Activated CD8-positive, alpha-beta T cell treated with anti-CD3 and anti-CD28 coated beads for 36 hours (primary cell): ENCODE measurements at places on chromosomes 11 and 22. TPM values are rescaled to one million over a fixed set of nuclear protein-coding genes. Genes with fewer than 3 reads are reported as not detected.

- DNase-seq: no peak
Observed at GRCh38 chr22:48236261-48236660, 1473.8 kb downstream of the TBC1D22A start.

Gene MAPK8IP1
- total RNA-seq: 1.4 TPM

DNA sequence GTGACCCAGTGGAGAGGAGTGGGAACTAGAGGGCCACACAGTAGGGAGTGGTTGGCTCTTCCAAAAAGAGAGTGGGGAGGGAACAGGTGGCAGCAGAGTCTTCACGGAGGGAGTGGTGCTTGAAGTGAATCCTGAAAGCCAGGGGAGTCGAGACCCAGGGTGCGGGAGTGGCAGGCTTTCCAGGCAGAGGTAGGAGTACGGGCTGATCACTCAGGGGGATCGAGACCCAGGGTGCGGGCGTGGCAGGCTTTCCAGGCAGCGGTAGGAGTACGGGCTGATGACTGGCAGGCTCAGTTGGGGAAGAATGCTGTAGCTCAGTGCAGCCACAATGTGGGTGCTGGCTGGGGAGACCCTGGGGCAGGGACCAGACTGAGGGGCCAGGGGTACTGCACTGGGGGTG lies 148.2 kb downstream of the TBC1D22A start:
- no peak for DNase-seq

DNA sequence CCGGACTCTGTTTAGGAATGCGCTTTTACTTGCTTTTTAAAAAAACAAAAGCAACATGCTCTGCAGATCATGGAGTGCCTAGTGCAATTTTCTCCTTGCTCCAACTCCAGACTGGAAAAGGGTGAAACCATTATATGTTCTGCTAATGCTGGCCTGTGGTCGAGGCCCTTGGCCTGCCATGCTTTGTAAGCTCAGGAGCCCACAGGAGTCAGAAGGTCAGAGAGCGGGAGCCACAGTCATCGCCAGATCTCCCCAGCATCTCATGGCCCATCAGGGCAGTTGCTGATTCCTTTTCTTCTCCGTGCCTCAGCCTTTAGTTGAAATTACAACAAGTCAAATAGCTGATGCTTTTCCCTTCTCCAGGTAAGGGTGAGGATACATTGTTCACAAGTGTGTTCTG lies 80.3 kb downstream of the DDIAS start:
- no peak for DNase-seq

Gene MS4A12
- total RNA-seq: not detected

DNA sequence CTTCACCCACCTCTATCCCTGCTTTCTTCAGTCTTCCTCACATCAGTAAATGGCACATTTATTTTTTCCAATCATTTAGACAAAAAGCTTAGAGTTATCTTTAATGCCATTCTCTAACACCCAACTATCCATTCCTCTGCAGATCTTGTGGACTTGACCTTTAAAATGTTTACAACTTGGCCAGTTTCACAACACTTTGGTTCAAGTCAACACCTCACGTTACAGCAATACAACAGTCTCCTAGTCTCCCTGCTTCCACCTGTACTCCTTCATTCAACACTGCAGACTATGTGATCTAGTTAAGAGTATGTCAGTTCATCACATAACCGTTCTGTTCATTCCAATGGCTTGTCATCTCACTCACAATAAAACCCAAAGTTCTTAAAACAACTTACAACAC lies 305.2 kb downstream of the SWAP70 start:
- no peak for DNase-seq

GRCh38 chr22:20899827-20900423 lies 17.3 kb upstream of the CRKL start:
- DNase-seq: no peak

- DNase-seq: no peak
Observed at GRCh38 chr11:115959081-115959486, 454.9 kb upstream of the CADM1 start.

- DNase-seq: peak; percentile 55
Observed at GRCh38 chr11:119108146-119108856, 1.2 kb downstream of the C2CD2L start.

Gene MLC1
- total RNA-seq: 1.3 TPM

DNA sequence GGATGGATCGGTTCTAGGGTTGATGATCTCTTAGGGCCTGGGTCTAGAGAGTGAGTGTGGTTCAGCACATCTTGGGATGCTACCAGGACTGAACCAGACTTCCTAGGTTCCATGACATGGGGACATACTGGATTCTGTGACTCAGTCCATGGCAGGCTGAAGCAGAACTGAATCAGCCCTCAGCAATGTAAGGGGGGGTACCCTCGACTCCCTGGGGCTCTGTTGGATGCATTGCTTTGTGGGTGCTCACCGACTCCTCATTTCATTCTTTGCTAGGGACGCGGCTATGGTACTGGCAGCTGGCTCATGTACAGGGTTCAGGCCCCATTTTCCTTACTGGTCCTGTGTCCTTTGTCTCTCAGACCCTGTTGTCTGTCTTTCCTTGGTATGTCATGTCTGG lies 733 bp upstream of the GRAMD1B start:
- no peak for DNase-seq

Gene MN1
- 0.16 TPM for total RNA-seq

GRCh38 chr11:104736502-104736901 lies 161.8 kb downstream of the CASP12 start:
- no peak for DNase-seq

Gene LMNTD2
- 1.3 TPM for total RNA-seq

GRCh38 chr22:37470087-37470445 lies 16.1 kb downstream of the MFNG start:
- DNase-seq: no peak

- DNase-seq: peak; percentile 68
Observed at GRCh38 chr11:122727101-122727929, 71.8 kb downstream of the UBASH3B start.

- peak; percentile 52 for DNase-seq
Observed at GRCh38 chr11:1706634-1707400, 9.8 kb downstream of the KRTAP5-6 start.

DNA sequence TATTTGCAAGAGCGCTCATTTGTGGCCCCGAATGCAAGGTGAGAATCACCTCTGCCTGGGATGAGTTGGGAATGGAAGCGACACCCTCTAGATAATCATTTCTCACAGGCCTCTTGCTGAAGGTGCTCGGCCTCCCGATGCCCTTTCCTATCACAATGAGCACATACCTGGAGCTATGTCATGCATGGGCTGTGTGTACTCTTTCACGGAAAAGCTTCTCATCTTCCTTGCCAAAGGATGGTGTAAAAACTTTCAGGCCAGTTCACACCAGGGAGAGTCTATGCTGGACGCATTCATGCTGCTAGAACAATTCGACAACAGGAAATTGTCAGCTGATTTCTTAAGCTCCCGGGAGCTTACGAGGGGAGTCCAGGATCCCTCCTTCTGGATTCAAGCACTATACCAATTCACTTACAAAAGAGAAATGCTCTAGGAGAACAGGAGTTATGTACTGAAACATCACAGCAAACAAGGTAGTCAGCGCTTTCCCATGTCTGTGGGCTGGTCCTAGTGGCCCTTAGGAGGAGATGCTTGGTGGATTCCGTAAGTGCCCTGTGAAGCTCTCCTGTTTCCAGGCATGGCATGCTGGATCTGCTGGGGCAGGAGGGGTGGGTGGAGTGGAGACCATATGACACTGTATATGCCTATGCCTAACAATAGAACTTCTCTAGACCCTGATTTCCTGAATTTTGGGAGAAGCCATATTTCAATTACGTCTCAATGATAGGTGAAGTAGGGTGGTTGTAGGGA lies 53.1 kb upstream of the B3GAT1 start:
- no peak for DNase-seq

GRCh38 chr22:24216541-24217209 lies 28.2 kb downstream of the GGT5 start:
- DNase-seq: peak; percentile 73

Gene FLRT1
- total RNA-seq: not detected

DNA sequence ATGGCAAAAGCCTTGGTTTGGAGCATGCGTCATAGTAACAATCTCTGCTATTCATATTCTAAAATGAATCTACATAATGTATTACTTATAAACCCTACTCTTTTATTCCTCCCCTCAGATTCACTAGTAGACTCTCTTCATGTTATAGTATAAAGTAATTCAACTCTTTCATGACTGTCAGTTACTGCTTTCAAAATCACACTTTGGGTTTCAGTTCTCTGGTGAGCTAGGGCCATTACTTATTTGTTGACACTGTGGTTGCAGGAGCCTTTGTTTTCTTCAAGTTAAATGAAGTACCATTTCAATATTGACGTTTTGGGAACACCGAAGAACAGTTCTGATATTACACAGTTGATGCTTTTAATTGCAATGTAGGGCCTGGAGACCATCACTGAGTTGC lies 378.4 kb downstream of the DDX10 start:
- no peak for DNase-seq

- DNase-seq: peak; percentile 8
Observed at GRCh38 chr22:42439821-42440674, 7.8 kb upstream of the NFAM1 start.

Gene SLC22A9
- total RNA-seq: not detected

DNA sequence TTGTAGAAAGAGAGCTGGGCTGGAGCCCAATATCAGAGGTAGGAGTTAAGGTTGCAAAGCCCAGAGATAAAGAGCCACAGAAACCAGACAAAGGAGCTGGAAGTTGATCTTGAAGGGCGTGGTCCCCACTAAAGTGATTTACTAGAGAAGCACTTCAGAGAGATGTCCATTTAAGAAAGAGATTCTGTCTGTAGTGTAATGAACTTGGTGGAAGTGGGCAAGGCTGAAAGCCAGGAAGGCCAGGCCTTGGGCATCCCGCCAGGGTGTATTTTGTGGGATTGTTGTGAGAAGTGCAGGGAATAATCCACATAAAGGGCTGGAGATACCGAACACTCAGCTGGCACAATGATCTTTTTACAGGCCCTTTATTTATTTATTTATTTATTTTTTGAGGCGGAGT lies 1398.8 kb downstream of the TBC1D22A start:
- no peak for DNase-seq

DNA sequence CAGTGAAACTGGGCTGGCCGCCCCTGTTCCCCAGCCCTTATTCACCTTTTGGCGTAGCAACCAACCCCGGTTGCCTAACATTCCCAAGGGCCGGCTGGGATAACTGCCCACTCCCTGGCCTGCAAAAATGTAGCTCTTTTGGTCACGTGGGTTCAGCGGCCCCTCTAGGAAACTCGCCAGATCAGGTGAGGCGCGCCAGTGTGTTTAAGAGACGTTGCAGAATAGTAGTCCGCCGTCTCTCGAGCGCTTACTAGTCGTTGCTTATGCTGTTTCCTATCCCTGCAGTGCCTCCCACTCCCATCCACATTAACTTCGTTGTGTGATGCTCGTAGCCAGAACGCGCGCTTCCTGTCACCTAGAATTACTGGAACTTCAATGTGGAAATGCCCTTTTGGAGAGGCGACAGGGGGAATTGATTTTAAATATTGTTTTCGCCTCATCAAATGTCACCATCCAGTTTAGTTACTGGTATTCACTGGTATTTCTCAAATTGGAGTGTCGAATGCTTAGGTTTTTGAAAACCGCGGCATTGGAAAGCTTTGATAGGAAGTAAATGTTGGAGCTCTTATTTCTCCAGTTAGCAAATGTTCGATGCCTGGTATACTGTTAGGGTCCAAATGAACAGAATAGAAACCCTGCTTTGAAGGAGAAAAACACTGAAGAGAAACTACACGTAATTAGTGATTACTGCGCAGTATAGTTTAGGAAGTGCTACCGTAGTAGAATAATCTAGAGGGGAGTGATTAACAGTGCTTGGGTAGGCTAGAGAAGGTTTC lies 823 bp downstream of the CEP57 start:
- DNase-seq: peak; percentile 84

Gene IGSF9B
- total RNA-seq: 124 TPM

Gene ACTN3
- total RNA-seq: not detected

- no peak for DNase-seq
Observed at GRCh38 chr11:2368178-2368850, 8.8 kb upstream of the CD81 start.

Gene OR8A1
- not detected for total RNA-seq

Gene CALCA
- total RNA-seq: not detected

Gene TRIM34
- total RNA-seq: 9.3 TPM

Gene GSC2
- not detected for total RNA-seq

DNA sequence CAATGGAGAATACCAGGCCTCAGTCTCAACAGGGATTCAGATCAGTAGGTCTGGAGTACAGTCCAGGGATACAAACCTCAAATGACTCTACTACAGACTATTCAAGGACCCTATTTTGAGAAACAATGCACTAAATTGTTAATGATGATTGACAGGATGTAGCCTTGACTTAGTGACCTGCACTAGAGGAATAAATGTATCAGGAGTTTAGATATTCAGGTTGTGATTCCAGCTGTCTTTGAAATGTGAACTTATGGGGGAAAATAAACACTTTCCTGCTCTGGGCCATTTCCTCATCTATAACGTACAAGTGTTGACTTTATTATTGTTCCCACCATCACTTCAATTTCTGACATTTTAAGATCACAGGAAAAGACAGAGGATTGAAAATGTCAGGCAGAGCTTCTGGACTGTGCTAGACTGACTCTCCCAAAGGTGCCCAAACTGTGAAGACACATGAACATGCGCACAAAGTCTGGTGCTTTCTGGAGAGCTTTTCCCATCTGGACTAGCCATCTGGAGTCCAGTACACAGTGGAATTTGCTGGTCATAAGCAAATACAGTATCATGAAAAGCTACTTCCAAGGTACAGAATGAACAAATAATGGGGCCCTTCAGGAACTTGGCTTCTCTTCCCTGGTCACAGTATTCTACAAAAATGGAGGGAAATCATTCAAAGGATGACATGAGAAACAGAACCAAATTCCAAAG lies 110.4 kb downstream of the USP35 start:
- DNase-seq: no peak

DNA sequence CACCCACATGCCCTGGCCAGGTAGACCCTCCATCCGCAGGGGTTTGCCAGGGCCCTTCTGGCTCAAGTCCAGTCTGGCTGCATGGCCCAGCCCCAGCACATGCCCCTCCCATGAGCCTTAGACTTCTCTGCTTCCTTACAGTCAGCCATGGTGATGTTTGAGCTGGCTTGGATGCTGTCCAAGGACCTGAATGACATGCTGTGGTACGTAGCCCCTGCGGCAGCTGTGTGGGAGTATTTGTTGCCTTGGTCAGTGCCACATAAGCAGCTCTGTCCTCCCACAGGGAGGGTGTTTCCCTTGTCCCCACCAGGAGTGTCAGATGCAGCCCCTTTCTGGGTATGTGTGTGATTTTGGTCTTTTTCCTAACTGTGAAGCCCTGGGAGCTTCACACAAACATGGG lies 17.5 kb downstream of the CDC45 start:
- DNase-seq: no peak

Gene CTSW
- 124 TPM for total RNA-seq

Gene TYR
- not detected for total RNA-seq

DNA sequence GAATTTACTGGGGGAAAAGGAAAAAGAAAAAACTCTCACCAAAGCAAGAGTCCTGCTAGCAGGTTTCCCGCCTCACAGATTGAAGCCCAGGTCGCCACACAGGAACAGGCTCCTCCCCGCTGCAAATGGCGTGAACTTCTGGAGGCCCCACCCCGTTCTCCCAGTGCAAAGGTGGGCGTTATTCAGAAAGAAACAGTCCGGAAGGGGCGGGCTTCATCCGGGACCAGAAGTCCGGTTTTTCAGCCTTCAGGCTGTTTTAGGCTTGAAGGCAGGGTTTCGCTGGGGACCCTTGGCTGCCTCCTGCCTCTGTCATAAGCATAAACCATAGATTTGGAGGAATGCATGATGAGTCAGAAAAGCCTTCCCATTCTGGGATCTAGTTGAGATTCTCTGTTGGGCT lies 148.3 kb upstream of the POU2AF2 start:
- peak; percentile 25 for DNase-seq
